ENCODE measurements at places on chromosomes 7 and 10.

GRCh38 chr7:107803009-107803610 lies at the start of gene SLC26A3:
SLC26A3 (minus strand) TSS chr7:107803223; CDS start chr7:107794509, 8,714 bp downstream.
- no peak for DNase-seq

- no peak for DNase-seq
These were observed 31.5 kb downstream of the BICC1 start for GRCh38 chr10:58544135-58544534.

GRCh38 chr10:132546567-132547420 lies 9.2 kb downstream of the INPP5A start:
- no peak for DNase-seq

DNA sequence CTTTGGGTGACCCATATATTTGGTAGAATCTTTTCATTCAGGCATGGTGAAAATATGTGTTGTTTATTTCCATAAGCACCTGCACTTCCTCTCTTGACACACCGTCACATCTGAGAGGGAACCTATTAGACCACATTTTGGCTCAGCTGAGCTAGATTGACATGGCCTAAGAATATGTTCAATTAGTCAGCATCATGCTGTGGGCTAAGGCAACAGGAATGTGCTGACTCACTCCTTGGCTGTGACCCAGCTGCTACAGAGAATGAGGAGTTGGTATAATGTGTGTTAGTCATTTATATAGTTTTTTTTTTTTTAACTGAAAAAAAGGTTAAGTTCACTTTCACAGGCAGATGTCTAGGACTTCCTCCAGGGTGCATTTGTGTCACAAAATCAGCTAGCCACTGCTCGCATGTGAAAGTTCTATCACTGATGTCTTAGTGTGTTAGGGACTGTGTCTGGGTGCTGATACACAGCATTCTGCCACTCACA lies 180.6 kb downstream of the SEMA3E start:
- no peak for DNase-seq

- DNase-seq = no peak
These were observed 55.8 kb downstream of the TMEM26 start for GRCh38 chr10:61397175-61397986.

GRCh38 chr10:131111007-131111406 lies 200.5 kb downstream of the TCERG1L start:
- DNase-seq = no peak

GRCh38 chr7:105309235-105310169 lies 79.2 kb downstream of the SRPK2 start:
- no peak for DNase-seq

DNA sequence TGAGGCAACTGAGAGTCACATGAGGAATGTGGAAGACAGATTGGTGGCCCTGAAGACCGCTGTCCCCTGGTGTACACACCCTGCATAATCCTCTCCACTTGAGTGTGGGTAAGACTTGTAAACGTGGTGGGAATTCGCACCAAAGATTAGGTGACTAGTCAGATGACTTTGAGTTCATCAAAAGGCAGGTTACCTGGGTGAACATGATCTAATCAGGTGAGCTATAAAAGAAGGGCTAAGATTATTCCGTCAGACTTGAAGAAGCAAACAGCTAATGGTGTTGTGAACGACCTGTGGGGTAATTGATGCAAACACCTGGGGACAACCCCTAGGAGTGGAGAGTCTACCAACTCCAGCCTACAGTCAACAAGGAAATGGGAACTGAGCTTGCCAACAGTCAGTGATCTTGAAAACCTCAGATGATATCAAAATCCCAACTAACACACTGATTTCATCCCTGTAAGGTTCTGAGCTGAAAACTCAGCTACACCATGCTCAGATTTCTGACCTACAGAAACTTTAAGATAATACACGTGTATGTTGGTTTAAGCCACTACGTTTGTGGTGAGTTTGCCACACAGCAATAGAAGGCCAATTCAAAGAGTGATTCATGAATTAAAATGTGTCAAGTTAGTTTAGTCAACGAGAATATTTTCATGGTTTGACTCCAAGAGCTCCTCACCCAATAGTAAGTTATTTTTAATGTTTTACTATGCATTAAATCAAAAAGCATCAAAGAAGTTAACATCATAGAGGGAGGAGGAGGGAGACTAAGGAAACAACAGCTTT lies 16.7 kb downstream of the PRTFDC1 start:
- DNase-seq = no peak

GRCh38 chr7:44223362-44224079 lies 22.7 kb downstream of the YKT6 start:
- DNase-seq = no peak

GRCh38 chr10:97046456-97047082 lies 139.2 kb downstream of the SLIT1 start:
- DNase-seq = no peak

DNA sequence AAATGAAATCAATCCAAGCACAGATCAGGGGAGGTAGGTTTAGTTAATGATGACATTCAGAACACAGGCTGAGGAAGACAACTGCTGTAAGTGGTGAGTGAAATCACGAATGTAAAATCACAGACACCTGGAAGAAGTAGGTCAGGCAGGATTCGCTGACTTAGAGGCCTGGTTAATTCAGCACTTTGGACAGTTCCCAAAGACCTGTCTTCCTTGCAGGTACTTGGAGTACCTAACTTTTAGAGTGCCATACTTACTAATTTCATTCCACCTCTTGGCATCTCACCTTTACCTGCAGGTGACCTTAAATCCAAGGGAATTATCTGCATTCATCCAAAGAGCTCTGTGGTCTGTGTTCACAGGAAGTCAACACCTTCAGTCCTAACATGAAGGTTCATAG lies 822.3 kb downstream of the PHTF2 start:
- DNase-seq = no peak

- DNase-seq = no peak
These were observed 546.3 kb downstream of the TYW1 start for GRCh38 chr7:67542916-67543315.

DNA sequence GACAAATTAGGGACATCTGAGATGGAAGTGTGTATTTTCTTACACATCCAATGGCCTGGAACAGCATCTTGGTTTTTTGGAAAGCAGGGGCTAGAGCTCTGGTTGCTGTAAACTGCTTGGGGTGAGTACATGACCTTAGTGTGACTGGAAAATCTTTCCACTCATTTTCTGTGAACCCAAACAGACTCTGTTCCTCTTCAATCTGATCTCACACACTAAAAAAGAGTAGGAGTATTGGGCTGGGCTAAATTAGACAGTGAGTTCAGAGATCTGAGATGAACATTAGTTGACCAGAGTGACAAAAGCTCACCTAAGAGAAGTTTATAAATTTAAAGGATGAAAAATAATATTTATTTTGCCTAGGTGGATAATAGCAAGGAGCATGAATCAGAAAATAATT lies 59.2 kb downstream of the OR13A1 start:
- DNase-seq = no peak

GRCh38 chr10:68560943-68561864 lies 1.1 kb downstream of the TET1 start:
- DNase-seq = no peak

DNA sequence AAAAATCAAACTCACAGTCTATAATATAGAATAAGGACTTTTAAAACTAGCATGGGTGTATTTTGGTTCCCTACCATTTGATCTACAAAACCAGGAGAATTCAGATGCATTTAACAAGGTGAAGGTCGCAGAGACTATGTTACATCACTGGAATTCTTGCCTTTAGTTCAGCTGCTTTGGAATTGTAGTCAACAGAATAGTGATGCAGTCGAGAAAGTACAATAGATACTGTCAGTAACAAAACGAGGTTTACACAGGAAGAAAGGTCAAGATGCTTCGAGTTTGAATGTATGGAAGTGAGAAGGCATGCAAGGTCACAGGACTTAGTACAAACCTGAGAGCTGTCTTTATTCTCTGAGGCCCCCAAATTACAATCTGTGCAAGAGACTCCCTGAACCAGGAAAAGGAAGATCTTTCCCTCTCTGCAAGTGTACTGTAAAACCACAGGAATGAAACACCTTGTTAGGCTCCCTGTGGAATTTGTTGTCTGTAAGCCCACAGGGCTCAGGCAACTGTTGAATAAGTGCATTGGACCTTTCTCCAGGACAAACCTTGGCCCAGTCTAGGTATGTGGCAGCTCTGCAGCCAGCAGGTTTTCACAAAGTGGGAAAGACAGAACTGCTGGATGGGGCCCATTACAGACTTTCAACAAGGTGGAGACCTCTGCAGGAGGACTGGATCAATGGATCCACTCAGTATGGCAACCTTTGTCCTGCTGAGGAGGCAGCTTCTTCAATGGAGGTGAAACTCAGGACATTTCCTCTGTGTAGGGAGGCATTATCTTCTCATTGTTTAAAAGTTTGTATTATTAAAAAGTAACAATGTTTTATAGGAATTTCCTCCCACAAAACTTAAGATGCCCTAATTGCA lies 101.1 kb upstream of the GSDME start:
- no peak for DNase-seq

DNA sequence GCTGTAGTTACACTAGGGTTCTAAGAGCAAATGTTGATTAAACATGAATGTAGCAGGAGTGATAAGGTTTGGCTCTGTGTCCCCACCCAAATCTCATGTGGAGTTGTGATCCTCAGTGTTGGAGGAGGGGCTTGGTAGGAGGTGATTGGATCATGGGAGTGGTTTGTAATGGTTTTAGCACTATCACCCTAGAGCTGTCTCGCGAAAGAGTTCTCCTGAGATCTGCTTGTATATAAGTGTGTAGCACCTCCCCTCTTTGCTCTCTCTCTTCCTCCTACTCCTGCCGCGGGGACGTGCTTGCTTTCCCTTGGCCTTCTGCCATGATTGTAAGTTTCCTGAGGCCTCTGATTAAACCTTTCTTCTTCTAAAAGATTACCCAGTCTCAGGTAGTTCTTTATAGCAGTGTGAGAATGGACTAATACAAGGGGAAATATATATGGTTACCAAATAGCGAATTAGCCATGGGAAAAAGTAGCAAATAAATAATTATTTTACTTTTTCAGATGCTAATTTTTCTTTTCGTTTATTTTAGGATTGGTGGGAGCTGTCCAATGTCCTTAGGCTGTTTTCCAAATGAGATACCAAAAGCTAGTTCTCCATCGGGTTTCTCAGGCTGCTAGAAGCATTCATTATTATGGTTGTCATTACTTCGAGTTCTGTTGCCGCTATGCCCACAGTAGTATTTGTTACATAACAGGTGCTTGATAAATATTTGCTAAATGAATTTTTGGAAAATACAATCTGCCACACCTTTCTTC lies 58.7 kb downstream of the PTEN start:
- no peak for DNase-seq

DNA sequence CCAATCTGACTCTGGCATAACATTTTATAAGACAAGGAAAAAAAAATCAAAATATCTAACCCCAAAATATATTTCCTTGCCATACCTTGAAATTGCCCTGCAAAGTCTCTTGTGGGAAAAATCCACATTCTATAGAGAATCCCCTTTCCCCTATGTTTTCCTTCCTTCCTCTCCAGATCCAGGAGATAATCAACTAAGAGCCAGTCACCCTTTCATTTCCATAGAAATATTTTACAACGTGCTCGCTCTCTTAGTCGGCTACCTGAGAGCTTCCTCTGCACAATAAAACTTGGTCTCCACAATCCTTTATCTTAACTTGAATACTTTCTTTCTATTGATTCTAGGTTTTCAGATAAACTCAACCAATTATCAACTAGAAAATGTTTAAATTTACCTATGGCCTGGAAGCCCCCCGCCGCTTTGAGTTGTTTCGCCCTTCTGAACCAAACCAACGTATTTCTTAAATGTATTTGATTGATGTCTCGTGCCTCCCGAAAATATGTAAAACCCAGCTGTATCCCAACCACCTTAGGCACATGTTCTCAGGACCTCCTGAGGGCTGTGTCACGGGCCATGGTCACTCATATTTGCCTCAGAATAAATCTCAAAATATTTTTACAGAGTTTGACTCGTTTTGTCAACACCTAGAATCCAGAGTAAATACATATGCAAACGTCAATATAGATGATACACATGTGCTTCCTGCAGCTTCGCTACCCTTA lies 869 bp downstream of the PSAP start:
- DNase-seq = no peak

GRCh38 chr10:26534384-26534783 lies 96.2 kb downstream of the APBB1IP start:
- no peak for DNase-seq

GRCh38 chr10:131113709-131114291 lies 197.7 kb downstream of the TCERG1L start:
- no peak for DNase-seq

DNA sequence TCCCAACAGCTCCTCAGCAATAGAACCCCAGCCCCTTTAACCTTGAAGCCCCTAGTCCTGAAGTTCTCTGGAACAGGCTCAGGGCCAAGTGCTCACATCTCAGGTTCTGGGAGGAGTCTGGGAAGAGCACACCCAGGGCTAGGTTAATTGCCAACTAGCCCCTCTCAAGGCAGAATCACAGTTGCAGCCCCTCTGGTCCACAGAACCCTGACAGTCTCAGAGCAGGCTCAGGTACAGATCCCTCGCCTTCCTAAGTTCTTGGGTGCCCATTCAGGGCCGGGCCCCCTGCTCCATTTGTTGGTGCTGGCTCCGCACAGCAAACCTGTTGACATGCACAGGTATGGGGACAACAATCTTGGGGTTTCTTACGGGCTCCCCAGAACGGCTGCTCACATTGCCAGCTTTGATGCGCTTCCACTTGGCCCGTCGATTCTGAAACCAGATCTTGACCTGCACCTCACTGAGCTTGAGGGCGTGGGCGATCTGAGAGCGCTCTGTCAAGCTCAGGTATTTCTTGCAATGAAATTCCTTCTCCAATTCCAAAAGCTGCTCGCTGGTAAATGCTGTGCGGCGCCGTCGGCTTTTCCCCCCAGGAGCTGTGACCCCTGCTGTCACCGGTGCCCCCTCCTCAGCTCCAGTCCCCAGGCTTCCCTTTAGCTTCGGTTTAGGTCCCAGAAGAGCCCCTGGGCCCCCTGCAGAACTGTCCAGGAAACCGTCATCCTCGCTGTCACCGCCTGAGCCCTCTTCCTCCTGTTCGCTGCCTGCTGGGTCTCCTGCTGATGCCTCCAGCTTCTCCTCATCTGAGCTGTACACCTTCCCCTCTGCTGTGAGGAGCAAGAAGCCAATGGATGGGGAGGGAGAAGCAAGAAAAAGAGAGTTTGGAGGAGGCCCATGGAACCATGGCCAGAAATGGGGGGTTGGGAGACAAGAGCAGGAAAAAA lies 18.9 kb downstream of the GBX1 start:
- DNase-seq = no peak

DNA sequence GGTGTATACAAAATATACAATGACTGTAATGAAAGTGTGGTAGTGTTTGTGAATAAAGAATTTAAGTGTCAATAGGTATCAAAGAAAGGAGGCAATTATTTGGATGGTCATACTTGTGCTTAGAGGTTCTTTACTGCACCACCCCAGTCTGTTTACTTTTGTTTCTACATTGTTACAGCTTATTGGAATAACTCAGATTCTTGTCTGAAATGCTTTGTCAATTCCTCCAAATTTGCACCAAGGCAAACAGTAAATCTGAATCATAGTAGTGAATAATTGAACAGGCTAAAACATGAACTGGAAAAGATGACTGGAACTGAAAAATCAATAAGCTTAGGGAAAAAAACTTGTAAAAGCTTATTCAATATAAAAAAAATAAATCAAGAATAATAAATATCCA lies 319.2 kb downstream of the EXOC4 start:
- no peak for DNase-seq

GRCh38 chr10:93288679-93289634 lies 193.2 kb downstream of the MYOF start:
- DNase-seq = no peak

GRCh38 chr7:73778801-73779389 lies 8.8 kb upstream of the CLDN3 start:
- DNase-seq = no peak
